ENCODE measurements at places on chromosomes 3 and 15.

- no peak for DNase-seq
Measured at GRCh38 chr3:186083746-186084145, 25.1 kb downstream of the ETV5 start.

DNA sequence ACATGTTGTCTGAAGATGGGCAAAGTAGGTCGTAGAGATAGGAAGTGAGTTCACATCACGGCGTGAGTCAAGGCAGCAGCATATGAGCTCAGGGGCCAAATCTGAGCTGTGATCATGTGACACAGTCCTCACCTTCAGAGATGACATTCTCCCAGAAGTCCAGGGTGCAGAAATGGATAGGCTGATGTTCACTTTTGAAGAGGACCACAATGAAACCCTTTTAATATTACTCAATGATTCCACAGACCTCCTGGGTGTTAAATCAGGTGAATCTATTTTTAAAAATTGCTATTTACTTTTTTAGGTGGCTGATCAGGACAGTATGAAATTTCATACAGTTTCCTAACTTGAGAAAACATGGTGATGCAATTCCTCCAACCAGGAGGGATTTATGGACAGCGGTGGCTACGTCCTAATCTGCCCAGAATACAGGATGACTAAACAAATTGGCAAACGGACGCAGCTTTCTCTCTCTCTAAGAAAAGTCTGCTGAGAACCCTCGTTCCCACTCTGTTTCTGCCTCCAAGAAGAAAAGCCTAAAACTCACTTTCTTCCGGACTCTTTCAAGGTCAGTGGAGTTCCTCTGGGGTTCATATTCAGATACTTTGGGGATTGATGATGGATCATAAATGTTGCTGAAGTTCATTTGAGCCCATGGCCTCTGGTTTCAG lies 34.4 kb downstream of the B3GNT5 start:
- no peak for DNase-seq

DNA sequence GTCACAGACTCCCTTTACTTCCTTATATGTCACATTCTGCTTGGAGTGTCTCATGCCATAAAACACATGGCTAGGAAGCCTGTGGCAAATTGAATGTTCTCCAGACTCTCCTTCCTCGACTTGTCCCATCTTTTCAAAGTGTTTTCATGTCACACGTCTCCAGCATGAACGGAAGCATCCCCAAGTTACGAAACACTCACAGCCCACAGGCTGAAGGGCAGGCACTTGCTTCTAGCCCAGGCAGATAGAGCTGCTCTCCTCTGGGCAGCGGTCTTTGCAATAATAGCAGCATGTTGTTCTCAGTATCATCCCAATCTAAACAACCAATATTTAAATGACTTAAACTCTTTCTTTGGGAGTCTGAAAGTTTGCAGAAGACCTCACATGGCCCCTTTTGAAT lies 85.3 kb upstream of the ADAMTS9 start:
- DNase-seq: no peak

- no peak for DNase-seq
Measured at GRCh38 chr15:68935400-68935937, 5.1 kb downstream of the SPESP1 start.

DNA sequence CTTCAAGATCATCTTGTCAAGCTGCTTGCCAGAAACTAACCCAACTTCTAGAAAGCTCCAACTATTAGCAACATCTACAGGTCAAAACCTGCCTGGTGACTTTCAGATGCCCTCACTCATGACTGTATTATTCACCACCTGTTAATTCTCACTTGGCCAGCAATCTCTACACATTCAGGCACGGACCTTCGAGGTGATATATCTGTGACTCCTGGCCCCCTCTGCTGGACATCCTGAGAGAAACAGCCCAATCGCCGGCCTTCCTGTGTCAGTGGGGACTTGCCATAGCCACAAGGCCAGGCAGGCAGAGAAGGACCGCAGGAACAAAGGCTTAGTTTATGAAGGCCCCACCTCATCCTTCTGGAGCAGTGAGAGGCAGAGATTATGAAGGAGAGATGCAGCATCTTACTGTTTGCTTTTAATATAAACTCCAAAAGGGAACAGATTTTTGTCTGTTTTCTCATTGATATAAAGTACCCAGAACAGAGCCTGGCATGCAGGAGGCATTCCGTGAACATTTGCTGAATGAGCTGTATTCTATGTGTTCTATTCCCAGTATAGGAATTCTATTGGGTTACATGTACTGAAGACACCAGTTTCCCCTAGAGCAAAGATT lies 24.4 kb upstream of the OCA2 start:
- DNase-seq: peak; percentile 86

GRCh38 chr3:194083637-194084224 lies 52.2 kb upstream of the HES1 start:
- DNase-seq: peak; percentile 50

DNA sequence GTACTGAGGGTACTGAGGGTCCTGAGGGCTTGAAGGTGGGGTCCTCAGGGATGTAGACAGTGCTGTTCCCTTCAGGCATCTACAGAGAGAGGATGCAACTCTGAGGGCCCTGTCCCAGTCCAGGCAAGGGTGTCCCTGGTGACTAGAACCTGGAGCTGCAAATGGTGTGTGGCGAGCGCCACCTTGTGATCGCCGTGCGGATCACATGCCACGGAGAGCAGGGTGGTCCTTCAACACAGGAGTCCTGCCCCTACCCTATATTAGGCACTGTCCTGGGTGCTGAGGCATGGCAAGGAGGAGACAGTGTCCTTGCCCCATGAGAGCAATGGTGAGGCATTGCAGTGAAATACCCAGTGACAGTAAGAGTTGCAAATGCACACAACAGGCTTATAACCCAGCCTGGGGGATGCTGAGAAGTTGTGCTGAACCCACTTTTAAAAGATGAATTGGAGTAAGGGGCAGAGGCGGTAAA lies 23.6 kb downstream of the RHCG start:
- DNase-seq: peak; percentile 71

All from hematopoietic multipotent progenitor cell treated with erythropoietin and hydrocortisone succinate and interleukin-3 and kit ligand, for 4 days (in vitro differentiated cells).